ENCODE measurements at places on chromosomes 16 and 17.

- DNase-seq = no peak
Measured at GRCh38 chr16:27233731-27234130, 30.4 kb downstream of the KDM8 start.

DNA sequence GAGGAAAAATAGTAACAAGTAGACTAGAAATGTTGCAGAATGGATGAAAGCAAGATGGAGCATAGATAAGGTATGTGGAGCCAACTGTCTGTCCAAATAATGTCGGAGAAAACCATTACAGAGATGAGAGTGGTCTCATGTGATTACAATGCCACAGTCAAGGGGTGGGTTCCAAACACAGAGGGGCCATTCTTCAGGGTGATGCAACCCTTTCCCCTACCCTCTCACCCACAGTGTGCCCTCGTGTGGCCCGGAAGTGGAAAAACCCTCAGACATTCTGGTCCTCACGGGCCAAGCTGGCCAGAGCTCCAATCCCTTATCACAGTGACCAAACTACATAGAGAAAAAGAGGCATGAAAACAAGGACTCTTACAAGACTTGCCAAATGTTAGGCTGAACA is 17.7 kb upstream of the HS3ST3A1 start:
- DNase-seq = no peak

DNA sequence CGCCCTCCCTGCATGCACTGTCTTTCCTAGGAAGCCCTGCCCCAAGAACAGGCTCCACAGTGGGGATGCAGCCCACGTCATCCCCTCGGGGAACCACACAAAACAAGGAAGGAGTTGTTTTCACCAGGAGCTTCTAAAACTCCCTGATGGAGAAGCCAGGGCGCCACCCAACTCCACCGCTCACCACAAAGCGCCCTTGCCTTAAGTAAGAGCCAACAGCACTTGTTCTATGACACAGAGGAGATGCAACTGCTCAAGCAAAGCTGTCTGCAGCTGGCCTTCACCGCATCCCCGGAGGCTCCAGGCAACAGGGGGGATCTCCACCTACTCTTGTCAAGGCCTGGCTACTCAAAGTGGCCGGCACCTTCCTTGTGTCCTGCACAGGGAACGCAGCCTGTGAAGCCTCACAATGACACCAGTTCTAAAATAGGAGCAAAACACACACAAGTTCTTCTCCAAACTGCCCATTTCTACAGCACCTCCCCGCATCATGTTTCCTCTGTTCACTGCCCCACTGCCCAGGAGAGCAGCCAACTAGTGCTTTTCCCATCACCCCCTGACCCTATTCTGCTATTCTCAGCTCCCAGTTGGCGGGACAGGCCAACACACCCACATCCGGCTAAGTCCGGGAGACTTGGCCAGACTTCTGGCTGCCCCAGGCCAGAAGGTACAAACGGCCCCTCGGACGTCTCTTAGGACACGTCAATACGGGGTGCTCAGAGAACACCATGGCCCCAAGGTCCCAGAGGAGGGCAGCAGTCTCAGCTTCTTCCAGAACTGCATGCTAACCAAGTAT is 24.2 kb downstream of the MPG start:
- DNase-seq = no peak

DNA sequence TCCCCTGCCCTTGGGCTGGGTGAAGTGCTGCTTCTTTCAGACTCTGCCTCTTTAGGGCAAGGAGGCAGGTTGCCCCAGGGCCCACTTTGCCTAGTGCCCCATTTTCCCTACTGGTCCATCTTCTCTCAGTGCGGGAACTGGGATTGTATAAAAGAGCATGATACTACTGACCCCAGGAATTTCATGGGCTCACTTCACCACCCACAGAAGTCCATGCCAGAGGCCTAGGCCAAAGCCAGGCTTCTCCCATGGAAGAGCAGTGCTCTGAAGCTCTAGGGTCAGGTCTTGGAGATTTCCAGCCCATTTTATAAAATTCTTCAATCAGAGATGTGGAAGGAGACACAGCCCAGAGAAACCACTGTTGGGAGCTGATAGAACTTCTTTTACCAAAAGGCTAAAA is 5.7 kb downstream of the CACNG1 start:
- DNase-seq = no peak

DNA sequence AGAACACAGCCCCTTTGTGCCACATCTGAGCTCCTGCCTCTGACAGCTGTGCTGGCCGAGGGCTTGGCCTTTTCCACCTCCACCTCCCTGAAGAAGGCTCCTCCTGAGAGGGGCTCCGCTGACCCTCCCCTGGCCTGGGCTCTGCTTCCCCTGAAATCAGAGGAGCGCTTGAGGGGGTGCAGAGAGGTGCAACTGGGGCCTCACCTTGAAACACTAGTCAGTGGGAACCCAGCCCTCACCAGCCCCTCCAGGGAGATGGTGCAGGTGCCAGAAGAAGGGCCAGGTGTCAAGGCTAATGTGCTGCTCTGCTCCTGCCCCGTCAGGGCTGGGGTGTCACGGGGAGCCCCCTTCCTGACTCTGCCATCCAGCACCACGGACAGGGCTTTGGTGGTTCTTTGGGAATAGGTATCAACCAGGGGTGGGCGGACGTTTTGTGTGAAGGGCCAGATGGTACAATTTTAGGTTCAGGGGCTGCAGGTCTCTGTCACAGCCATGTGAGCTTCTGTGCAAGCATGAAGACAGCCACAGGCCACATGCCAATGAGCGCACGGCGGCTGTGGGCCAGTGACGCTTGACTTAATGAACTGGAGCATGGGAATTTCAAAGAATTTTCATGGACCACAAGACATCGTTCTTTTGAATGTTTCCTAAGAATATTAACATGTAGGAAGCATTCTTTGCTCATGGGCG is 2.1 kb upstream of the ZG16B start:
- DNase-seq = no peak

GRCh38 chr17:36928471-36929345 is 8.6 kb upstream of the LHX1 start:
- no peak for DNase-seq

DNA sequence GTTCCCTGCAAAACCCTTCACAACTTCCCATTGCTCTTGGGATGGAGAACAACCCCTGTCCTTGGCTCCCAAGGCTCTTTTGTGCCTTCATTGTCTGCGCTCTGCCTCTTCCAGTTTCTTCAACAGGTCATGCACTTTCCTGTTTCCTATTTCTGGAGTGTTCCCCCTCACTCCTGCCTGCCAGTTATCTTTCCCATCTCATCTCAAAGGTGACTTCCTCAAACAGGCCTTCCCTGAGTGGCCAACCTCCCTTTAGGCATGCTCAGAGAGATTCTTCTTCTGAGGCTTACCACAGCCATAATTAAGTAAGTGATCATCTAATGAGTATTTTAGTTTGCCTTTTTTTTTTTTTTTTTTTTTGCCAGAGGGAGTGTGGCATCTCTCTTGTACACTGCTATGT is 2.9 kb upstream of the CYLD start:
- DNase-seq = no peak

DNA sequence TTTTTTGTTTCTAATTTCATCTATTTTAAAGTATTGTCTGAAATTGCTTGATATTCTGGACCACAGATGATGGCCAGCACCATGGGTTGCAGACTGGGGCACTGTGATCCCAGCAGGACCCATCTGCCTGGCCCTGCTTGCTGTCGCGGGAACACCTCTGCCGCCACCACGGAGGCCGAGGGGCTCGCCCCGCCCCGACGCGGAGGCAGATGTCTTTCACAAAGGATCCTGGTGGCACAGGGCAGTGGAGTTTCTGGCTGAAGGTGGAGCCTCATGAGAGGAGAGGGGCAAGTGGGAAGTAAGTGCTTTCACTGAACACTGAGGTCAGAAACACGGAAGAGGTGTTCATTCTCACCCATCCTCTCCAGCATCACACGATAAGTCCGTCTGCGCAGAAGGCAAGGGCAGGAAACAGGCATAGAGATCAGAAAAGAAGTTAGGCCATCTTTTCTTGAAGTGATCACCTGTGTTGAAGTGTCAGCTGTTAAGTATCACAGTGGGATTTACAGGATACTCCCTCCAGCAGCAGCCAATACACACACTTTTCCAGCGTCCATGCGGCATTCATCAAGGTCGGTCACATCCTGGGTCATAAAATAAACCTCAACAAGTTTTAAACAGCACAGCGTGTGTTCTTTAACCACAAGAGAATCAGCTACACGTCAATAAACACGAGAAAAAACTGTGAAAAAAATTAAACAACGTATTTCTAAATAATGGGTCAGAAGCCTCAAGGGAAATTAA is 194.5 kb downstream of the RPTOR start:
- DNase-seq = no peak

GRCh38 chr16:30381291-30382041 is 895 bp downstream of the SEPTIN1 start:
- no peak for DNase-seq

DNA sequence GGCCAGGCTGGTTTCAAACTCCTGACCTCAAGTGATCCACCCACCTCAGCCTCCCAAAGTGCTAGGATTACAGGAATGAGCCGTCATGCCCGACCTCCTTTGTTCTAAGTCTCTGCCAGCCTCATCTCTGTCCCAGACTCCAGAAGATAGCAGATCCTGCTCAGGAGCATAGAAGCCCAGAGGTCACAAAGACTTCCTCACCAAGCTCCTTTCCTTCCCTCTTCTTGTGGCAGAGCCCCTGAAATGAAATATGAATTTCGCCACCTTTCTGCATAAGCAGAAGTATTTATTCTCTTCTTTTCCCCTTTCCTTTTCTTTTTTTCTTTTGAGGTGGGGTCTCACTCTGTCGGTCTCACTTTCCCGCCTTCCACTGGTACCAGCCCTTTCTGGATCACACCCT is 11.5 kb upstream of the PIPOX start:
- no peak for DNase-seq

- no peak for DNase-seq
Measured at GRCh38 chr16:81841722-81842121, 62.6 kb downstream of the PLCG2 start.

DNA sequence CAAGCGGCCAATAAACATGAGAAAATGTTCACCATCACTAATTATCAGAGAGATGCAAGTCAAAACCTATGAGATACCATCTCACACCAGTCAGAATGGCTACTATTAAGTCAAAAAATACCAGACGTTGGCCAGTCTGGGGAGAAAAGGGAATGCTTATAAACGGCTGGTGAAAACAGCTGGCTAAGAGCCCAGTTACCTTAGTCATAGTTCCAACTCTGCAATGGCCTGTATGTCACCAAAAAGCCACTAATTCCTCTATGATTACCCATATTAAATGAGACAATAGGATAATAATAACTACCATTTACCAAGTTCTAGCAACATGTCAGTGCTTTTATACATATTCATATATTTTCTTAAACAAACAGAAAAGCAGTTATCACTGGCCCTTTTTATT is 42.9 kb upstream of the CDRT4 start:
- DNase-seq = no peak
